ENCODE measurements at places on chromosomes 12 and 14.

- DNase-seq, result no peak
These were observed 1381.7 kb upstream of the SEL1L start for GRCh38 chr14:82915381-82915780.

GRCh38 chr12:116609319-116610114 is 50.3 kb downstream of the MAP1LC3B2 start:
- DNase-seq, result no peak

DNA sequence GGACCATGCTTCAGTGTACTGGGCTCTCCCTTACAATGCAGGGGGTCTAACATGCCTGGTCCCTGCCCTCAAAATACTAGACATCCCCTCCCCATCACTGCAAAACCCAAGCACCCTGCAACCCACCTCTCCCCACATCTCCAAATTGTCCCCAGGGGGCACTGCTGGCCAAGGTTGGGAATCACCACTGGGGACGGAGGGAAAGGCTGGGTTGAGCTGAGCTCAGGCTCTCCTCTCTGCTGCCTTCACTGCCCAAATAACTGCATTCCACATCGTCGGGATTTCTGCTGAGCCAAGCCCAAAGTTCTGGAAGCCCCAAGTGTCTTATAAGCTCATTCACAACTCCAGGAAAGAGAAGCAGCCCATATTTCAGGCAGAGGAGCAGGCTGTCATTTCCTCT is 69.6 kb downstream of the NT5DC3 start:
- DNase-seq, result peak; percentile 63

- no peak for DNase-seq
These were observed 123.8 kb downstream of the KCNH5 start for GRCh38 chr14:62921466-62921865.

DNA sequence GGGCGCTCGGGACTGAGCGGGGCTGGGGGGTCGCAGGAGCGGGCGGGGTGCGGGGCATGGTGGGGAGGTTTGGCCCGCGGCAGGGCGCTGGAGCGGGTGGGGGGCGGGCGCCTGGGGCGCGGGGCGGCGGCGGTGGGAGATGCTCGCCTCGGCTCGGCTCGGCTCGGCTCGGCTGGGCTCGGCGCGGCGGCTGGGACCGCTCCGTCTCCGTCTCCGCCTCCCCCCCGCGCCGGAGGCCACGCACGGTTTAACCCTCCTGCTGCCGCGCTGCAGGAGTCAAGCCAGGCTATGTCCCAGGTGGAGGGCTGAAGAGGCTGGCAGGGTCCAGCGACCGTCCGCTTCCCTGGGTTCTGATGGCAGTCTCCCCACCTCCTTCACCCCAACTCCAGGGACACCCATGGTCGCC is at the start of gene PIANP:
PIANP (minus strand) TSS at position 170 of the 406 bp plus-strand sequence. CDS start 2,754 bp downstream, outside the sequence.
- DNase-seq, result peak; percentile 63

All from NCI-H1417 (cell line).